T-helper 22 cell (primary cell): ENCODE measurements at places on chromosomes 1 and 21.

DNA sequence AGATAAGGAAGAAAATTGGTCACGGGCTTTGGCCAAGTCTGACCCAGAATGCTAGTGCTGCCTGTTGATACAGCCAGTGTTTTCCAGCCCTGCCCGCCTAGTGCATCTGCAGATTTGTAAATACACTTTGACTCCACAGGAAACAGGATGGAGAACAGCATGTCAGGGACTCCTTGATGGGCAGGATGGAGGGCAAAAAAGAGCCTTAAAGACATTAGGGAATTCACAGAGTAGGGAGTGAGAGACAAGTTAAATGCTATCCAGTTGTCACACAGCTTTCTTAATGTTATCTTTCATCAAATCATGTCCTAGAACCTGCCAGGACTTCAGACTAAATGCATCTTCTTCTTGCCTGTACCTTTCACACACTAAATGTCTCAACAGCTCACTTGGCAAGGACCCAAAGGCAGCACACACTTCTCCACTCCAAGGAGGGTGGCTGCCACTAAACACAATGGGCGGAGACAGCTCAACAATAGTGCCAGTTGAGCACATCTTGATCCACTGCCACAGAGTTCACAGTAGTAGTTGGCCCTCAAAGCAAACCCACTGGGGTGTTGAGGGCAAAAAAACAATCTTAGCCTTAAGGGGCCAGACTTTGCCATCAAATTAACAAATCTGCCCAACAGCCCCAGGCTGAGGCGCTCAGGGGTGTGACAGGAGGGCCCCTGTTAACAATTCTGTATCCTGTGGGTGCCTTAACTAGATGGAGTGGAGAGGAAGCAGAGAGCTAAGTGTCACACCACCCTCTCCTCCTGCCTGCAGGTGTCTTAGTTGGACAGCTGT lies 2.7 kb downstream of the HIVEP3 start:
- no peak for DNase-seq

- DNase-seq, result no peak
Observed at GRCh38 chr1:41640756-41641474, 156.4 kb upstream of the EDN2 start.

GRCh38 chr1:33332357-33332789 lies 11.5 kb upstream of the A3GALT2 start:
- DNase-seq, result no peak

GRCh38 chr1:228009116-228009827 lies 2.5 kb downstream of the WNT3A start:
- no peak for DNase-seq

DNA sequence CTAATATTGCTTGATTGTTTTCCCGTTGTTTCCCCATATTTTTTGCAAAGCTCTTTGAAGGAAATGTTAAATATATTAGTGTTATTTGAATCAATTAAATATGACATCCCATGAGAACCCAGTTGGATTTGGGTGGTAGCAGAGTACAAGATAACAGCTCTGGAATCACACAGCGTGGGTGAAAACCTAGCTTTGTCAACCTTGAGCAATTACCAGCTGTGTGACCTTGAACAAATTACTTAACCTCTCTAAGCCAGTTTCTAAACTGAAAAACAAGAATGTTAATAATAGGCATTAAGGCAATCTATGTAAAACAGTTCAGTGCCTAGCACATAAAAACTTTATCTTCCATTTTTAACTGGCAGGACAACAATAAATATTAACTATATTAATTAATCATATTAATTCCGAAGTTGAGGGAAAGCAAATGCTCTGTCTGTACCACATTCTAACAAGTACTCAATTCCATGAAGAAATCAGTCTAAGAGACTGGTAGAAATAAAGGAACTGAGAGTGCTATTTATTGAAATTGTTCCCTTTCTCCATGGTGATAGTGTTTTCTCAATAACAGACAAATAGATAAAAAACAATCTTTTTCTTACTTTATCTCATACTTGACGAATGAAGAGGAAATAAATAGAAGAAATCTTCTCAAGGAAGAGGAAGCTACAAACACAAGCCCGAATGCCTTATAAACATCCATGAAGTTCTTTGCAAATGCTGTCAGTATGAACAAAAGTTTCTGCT lies 27.0 kb downstream of the DNASE2B start:
- DNase-seq, result no peak

DNA sequence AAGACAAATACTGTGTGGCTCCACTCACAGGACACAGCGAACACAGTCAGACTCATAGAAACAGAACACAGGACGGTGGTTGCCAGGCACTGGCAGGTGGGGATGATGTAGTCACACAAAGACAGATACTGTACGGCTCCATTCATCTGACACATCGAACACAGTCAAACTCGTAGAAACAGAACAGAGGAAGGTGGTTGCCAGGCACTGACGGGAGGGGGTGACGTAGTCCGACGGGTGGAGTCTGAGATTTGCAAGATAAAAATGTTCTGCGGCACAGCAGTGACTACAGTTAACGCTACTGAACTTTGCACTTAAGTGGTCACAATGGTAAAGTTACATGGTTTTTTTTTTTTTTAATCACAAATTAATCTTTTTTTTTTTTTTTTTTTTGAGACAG lies 18.7 kb downstream of the C21orf58 start:
- no peak for DNase-seq

- DNase-seq, result no peak
Observed at GRCh38 chr1:14606632-14607031, 8.1 kb downstream of the KAZN start.

- no peak for DNase-seq
Observed at GRCh38 chr21:26965040-26965906, 1.6 kb downstream of the ADAMTS5 start.

DNA sequence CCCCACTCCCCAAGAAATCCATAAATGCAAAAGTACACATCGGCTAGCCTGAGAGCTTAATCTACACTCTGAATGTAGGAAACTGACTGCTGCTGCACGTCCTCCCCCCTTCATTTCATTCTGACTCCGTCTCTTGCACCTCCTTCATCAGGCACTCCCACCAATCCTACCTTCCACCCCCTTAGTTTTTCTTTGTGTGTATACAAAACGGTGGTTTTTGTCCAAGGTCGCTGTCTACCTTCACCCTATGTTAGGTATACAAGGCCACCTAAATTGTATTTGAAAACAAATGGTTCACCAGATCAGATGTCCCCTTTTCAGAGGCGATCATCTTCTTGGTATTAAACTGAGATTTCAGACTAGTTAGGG lies 1.9 kb downstream of the WDR26 start:
- DNase-seq, result no peak

DNA sequence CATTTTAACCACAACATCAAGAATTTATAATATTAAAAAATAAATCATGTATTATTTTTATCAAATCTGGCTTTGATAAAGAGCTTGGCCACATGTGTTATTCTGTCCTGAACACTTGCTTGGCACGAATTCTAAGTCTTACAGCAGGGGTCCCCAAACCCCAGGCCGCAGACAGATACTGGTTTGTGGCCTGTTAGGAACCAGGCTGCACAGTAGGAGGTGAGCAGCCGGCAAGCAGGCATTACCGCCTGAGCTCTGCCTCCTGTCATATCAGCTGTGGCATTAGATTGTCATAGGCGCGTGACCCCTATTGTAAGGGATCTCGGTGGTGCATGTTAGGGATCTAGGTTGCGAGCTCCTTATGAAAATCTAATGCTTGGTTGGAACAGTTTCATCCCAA lies 127.6 kb upstream of the IVNS1ABP start:
- no peak for DNase-seq

DNA sequence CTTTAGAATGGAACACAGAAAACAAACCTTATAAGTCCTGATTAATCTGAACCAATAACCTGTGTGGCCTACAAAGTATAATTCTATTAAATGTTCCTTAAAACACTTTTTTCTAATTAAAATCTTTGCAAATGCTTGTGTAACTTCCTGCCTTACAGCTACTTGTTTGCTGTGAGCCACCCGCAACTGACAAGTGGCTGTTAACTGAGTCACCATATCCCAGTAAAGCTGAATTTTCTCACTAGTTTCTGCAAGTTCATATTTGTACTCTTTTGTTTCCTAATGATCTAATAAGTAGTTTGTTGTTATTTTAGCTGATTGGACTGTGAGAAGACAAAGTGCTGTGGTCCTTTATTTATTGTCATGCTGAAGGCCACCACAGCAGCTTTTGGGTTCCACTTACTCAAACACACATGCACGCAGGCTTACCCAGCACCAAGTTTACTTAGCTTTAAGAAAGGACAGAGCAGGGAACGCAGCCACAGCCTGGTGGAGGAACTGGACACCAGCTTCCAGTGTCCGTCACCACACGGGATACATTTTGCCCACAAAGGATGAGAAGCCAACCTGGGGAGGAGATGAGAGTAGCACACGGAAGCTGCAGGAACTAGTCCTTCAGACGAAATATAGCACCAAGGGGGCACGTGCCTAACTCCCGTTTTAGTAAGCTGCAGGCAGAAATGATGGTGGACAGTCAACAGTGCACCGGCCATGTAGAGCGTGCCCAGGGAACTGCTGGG lies 47.8 kb downstream of the LCA5L start:
- DNase-seq, result no peak

DNA sequence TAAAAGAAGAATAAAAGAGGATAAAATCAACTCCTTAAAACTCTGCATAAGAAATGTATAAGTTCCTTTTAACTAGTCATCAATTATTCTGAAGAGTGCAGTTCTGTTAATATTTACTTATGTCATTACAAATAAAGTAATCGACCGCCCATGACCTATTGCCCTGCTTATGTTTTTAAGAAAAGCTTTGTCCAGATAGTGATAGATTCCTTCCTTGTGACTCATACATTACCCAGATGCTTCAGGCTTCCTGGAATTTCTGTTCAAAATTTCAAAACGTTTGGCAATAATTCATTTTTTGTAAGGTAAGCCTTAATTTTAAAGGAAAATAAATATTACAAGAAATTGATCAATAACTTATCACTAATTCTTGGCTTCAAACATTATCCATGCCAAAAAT lies 918.2 kb upstream of the ADGRL2 start:
- DNase-seq, result no peak

DNA sequence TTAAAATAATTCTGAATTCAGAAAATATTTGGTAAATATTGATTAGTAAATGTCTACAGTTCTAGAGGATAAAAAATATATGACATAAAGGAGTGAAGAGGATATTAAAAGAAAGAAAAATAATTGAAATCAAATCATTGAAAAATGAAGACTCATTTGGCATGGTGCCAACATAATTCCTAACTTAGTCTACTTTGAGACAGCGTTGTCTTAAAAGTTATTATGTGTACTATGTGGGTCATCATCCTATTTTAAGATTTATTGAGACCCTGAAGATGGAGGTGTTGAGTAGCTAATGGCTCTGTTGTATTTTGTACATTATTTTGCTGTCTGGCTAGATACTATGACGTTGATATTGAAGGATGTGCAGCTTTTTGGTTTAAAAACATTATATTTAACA lies 156.7 kb upstream of the PTGFR start:
- DNase-seq, result no peak

- DNase-seq, result no peak
Observed at GRCh38 chr21:44444286-44444931, 10.9 kb upstream of the LRRC3 start.

- DNase-seq, result no peak
Observed at GRCh38 chr1:166627558-166627957, 211.7 kb upstream of the POGK start.

- DNase-seq, result no peak
Observed at GRCh38 chr1:229237320-229237719, 33.6 kb upstream of the RAB4A start.

DNA sequence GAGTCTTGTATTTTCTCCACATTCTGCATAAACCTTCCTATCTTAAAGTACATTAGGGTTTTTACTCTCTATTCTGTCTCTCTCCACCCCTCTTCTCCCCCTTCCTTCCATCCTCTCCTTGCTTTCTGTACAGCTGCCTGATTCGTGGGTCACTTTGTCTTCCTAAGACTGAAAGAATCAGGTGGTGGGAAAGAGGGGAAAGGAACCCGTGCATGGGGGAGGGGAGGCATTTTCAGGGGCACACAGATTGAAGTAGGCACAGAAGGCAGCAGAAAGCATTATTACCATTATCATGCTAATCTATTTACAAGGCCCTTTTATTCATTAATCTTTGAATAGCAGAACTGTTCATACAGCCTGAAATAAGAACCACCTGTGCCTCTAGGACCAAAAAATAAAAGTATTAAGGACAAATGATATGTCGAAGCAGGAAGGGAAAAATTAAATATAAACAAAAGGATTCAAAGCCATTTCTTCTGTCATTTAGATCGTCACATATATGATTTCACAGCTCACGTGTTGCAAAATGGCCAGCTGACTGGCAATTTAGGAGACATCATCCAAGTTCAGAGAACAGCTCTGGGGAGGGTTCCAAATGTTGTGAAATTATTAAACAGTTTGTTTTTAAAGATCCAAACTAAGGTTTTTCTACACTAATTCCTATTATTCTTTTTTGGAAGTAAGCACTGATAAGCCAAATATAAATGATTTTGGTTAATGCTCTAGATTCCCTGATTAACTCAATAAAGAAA lies 154.6 kb downstream of the PBX1 start:
- DNase-seq, result no peak

DNA sequence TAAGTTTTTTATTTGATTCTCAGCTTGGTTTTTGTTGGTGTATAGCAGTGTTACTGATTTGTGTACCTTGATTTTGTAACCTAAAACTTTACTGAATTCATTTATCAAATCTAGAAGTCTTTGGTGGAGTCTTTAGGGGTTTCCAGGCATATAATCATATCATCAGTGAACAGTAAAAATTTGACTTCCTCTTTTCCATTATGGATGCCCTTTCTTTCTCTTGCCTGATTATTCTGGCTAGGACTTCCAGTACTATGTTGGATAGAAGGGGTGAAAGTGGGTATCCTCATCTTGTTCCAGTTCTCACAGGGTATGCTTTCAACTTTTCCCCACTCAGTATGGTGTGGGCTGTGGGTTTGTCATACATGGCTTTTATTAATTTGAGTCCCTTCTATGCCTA lies 23.6 kb upstream of the MAB21L3 start:
- DNase-seq, result no peak

GRCh38 chr1:147721716-147722115 lies 38.7 kb downstream of the GJA5 start:
- DNase-seq, result no peak

DNA sequence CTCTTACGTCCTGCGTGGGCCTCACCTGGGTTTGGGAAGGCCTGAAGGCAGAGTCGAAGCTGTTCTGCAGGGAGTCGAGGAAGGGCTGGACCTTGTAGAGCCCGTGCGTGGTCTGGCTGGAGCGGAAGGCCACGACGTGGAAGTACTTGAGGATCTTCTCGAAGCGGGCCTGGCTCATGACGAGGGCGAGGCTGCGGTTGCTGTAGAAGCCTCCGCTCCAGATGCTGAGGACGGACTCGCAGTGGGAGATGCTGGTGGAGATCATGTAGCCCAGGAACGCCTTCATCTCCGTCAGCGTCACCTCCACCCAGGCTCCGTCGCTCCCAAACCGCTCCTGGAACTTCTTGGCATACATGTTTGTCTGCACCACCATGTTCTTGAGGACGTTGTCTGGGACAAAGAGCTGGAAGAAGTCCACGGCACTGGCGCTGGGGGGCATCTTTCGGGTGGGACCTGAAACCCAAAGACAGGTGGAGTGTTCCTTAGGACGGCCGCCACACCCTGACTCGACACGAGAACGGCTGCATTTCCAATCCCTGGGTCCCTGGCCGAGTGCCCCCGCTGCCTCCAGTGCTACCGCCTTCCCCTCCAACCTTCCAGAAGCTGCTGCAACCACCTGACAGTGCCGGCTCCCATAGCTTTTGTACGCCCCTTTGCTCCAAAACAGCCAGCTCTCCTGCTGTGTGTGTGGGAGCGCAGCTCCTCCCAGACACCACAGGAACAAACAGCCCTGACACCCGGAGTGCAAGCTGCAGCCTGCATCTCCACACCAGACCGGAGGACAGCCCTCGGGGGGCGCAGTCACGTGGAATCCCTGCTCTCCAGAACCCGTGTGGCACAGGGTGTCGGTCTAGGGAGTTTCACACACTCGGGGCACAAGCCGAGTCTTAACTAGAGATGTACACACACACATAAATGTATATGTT lies 69.0 kb downstream of the PGBD5 start:
- DNase-seq, result no peak
